ENCODE measurements at places on chromosomes 12 and 14.

DNA sequence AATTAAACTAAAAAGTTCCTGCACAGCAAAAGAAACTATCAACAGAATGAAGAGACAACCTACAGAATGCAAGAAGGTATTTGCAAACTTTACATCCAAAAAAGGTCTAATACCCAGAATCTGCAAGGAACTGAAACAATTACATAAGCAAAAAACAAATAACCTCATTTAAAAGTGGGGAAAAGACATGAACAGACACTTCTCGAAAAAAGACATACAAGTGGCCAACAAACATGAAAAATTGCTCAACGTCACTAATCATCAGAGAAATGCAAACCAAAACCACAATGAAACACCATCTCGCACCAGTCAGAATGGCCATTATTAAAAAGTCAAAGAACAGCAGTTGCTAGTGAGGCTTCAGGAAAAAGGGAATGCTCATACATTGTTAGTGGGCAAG lies 15.2 kb downstream of the PDE6H start:
- DNase-seq: no peak

- no peak for DNase-seq
These were observed 1929.9 kb upstream of the SEL1L start for GRCh38 chr14:83463500-83464098.

- DNase-seq: no peak
These were observed 31.5 kb upstream of the BHLHE41 start for GRCh38 chr12:26156201-26156871.

GRCh38 chr14:21107283-21107800 lies 6.5 kb downstream of the TMEM253 start:
- no peak for DNase-seq

GRCh38 chr12:67468549-67469245 lies 179.8 kb upstream of the DYRK2 start:
- DNase-seq: no peak

DNA sequence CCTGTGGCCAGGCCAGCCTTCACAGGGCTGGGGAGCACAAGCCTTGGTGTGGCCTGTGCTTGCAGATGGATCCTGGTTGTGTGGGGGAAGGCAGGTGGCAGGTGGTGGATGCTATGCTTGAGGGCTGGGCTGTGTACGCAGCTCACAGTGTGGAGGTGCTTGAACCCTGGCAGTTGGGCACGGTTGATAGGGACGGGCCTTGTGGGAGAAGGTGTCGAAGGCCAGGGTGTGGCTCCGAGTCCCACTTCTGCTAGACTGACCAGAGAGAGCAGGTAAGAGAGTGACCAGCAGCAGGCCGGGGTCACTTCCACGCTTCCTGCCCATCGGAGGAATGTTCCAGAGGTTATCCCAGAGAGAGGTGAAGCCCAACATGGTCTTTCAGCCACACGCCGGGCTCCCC lies 85.5 kb downstream of the CACNA1C start:
- no peak for DNase-seq

GRCh38 chr14:105864651-105865265 lies 338.4 kb downstream of the TMEM121 start:
- no peak for DNase-seq

DNA sequence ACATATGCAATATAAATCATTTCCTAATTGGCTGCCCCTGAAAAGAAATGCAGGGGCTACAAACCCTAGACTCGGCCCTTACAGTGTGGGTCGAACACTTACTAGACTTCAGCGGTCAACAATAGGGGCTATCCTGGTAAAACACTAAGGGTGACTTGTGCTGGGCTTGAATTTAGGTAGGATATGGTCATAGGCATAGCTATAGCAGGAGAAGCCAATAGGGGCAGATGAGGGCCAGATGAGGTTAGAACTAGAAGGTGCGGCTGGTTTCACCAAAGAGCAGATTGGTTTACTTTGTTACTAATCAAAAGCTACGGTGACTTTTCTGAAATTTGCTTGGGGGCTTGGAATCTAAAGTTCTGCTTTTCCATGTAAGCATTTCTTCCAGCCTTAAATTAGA lies 282.3 kb upstream of the DIO2 start:
- DNase-seq: no peak

DNA sequence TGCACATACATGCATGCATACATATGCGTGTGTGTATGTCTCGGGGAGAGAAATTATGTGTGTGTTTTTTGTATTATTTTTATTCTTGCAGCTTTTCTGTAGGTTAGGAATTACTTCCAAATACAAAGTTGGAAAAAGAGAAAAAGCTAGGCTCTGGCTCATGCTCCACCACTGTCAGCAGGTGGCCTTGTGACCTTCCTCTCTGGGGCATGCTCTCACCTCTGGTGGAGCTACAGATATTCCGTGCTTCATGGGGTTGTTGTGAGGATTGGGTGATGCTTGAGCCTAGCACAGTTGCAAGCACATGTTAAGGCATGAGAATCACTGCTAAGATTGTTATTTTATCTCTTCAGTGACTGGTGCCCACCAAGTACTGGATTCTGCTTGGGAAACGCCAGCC lies 6.7 kb upstream of the SERPINA6 start:
- no peak for DNase-seq

GRCh38 chr12:39692258-39692853 lies 72.8 kb upstream of the ABCD2 start:
- DNase-seq: no peak

GRCh38 chr12:113601656-113602263 lies 130.1 kb upstream of the LHX5 start:
- DNase-seq: no peak

DNA sequence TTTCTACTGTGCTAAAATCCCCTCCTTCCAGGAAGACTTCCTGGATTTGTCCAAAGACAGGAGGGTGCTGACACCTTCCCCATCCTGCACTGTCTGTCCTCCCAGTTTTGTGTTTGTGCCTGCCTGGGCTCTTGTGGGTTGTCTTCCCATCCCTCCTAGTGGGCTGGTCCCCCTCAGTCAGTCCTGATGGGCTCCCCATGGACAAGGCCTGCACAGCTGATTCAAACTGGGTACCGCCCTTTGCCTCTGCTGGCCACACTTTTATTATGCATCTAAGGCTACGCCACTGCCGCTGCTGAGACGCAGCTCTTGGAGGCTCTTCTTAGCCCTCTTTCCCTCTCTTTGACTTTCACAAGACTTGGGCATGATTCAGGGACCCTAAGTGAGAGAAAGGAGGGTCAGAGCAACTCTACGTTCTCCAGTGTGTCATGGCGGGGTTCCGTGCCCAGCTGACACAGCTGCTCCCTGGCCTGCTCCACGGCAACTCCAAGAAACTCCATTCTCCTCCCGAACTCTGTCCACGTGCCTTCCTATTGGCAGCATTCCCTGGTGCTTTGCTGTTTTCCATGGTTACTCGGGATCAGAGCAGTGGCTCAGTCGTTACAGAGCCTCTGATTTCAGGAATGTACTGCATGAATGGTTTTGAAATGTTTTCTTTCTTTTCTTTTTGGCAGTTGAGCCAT lies 3.8 kb upstream of the KRT85 start:
- DNase-seq: peak; percentile 69

GRCh38 chr12:109621901-109622364 lies 48.3 kb downstream of the MVK start:
- no peak for DNase-seq

GRCh38 chr14:29215853-29216252 lies 449.3 kb downstream of the FOXG1 start:
- no peak for DNase-seq

DNA sequence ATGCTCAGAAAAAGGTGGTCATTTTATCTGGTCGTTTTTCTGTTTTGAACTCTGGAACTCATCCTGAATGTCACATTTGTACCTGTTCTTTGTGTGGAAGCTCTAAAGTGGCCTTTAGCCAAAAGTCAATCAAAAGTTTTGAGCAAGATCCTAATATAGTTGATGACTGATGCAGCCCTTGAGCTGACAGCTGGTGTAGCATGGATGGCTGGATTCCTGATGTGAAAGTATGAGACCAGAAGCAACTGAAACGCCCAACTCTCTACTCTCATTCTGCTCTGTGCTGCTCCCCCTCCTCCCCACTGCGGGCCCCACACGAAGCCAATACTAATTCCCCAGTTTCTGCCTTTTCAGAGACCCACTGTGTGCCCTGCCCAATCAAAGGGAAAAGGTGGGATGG lies 10.3 kb upstream of the MYH7 start:
- DNase-seq: no peak

GRCh38 chr12:3988519-3989217 lies 115.5 kb upstream of the PARP11 start:
- no peak for DNase-seq

GRCh38 chr14:61147831-61148549 lies 133.1 kb downstream of the TMEM30B start:
- no peak for DNase-seq

Measured in C1 segment of cervical spinal cord (tissue), 14 donors.